ENCODE measurements at places on chromosomes 7 and 10.

DNA sequence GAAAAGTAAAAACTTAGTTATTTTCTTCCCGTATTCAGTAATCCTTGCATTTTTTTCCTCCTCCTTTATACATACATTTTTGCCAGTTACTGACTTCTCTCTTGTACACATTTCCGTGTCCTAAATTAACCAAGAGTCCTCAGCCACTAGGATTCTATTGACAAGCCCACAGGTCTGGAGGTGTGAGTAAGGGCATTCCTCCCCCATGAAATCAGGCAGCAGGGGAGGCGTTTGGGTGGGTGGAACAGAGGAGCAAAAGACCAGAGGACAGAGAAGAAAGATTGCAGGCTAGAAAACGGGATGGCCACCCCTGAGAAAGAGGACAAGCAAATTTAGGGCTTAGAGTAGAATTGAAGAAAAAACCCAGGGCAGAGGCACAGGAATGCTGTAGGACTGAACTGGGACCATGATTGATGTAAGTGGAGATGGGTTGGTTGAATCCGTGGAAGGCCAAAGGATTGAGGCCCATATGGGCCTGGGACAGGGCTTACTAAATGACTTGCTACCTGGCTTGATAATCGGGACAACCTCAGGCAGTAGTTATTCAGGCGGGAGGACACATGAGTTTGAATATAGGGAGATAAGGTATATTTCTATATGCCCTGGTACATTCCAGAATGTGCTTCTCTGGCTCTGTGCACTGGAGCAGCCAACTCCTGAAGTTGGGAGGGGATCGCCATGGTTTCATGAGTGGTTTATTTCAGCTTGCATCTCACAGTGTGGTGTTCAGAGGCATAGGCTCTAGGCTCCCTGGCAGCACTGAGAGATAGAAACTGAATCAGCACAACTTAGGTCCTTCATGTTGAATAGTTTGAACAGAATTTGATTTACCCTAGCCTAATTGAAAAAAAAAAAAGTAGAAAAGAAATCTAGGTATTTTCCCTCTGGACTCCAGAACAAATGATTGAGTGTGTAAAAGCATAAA is 28.0 kb downstream of the IKZF1 start:
- no peak for DNase-seq

- no peak for DNase-seq
Observed at GRCh38 chr10:57689596-57690297, 577.9 kb downstream of the IPMK start.

DNA sequence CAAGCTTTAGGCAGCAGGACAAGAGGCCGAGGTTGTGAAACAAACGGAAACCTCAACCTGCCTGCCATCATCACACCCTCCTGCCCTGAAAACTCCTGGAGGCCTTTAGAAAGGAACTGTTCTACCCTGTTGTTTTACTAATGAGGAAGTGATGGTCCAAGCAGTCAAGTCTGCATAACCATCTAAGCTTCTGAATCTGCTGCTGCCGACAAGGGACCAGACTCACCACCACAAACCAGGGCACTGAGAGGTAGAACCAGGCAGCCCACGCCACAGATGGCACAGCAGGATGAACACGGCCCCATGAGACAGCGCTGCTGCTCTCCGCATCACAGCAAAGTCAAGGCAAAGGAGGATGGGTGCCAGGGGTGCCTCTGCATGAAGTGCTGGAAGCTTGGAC is 209.4 kb downstream of the CELF2 start:
- no peak for DNase-seq

DNA sequence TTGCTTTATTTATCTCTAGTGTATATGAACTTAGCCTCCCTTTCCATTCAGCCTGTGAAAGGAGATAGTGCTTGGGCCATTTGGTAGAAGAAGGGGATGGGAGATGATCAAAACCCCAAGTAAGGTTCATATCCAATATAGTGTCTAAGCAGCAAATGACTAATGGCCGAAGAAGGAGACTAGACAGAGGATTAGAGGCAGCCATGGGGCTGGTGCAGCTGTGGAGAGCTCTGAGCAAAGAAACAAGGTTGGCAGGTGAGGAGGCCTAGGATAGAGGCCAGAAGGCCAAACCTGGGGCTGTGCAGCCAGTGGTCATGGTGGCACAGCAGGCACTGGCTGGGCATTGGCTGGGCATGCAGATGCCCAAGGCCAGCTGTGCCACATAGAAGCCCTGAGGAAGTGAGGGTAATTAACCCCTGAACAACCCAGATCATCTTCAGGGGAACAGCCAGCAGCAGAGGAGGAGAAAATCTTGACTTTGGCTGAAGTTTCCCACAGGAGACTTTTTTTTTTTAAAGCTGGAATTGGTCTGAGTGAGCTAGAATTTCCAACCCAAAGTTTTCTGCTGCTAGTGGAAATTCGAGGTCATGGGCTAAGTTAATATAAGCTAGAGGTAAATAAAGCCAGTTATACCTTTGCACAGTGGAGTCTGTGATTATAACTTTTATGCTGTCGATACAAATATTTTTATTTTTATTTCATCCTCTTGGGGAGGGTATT is 10.3 kb upstream of the CPA1 start:
- no peak for DNase-seq

DNA sequence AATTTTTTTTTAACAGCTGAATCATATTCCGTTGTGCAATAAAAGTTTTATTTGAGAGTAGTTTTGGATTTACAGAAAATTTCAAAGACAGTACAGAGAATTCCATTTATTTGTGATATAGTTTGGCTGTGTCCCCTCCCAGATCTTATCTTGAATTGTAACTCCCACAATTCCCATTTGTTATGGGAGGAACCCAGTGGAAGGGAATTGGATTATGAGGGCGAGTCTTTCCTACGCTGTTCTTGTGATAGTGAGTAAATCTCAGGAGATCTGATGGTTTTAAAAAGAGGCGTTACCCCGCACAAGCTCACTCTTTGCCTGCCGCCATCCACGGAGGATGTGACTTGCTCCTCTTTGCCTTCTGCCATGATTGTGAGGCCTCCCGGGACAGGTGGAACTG is 228.0 kb upstream of the MAGI2 start:
- DNase-seq, result no peak

- DNase-seq, result no peak
Observed at GRCh38 chr7:16583834-16584233, 57.2 kb downstream of the LRRC72 start.

- no peak for DNase-seq
Observed at GRCh38 chr7:112790586-112791003, 402 bp upstream of the TMEM168 start.

- DNase-seq, result no peak
Observed at GRCh38 chr10:6583447-6583846, 3.4 kb upstream of the PRKCQ start.

Data from aorta (tissue), 5 donors.